ENCODE measurements at places on chromosomes 12 and 14. TPM values are rescaled to one million over a fixed set of nuclear protein-coding genes. Genes with fewer than 3 reads are reported as not detected.
A peak's percentile ranks its signal among the peaks of the same experiment; 100 is the strongest.

The LYZ gene
- total RNA-seq, result 0.20 TPM

The BBOF1 gene
- 3.9 TPM for total RNA-seq

GRCh38 chr12:1691123-1692007 lies 495 bp downstream of the ADIPOR2 start:
- peak overlapping the region; percentile 89 for H3K27ac ChIP-seq
- peaks cover 4% of the 10 kb centered on the region for H3K4me1 ChIP-seq
- peaks cover 19% of the 10 kb centered on the region for H3K36me3 ChIP-seq
- H3K4me3 ChIP-seq, result peak overlapping the region; percentile 100
- DNase-seq, result no peak

- H3K4me1 ChIP-seq, result peaks cover 3% of the 10 kb centered on the region
- no peak overlapping the region for H3K4me3 ChIP-seq
- no peaks in the 10 kb centered on the region for H3K27me3 ChIP-seq
- no peak overlapping the region for H3K27ac ChIP-seq
- peak; percentile 44 for DNase-seq
Measured at GRCh38 chr12:106078358-106079010, 60.3 kb downstream of the NUAK1 start.

GRCh38 chr12:26789731-26790644 lies 43.0 kb downstream of the ITPR2 start:
- no peak overlapping the region for H3K27ac ChIP-seq
- no peak overlapping the region for H3K4me3 ChIP-seq
- no peak for DNase-seq
- no peaks in the 10 kb centered on the region for H3K27me3 ChIP-seq
- peaks cover 4% of the 10 kb centered on the region for H3K4me1 ChIP-seq
- H3K36me3 ChIP-seq, result no peaks in the 10 kb centered on the region

Measured in endodermal cell (in vitro differentiated cells).